ENCODE measurements at places on chromosomes 5 and 9.
A peak's percentile ranks its signal among the peaks of the same experiment; 100 is the strongest.

DNA sequence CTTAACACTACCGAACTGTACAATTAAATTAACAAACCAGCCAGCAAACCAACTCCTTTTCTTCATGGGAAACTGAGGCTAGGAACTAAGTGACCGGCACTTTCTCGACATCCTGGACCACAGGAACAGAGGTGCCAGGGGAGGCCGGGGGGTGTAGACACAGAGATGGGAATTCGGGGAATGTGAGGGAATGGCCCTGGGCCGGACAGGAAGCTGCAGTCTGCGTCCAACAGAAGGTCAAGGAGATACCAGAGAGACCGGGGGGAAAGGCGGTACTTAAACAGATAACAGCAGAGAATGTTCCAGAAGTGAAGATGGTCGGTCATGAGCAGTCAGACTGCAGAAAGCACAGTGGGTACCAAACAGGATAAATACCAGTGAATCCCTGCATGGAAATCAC is 40.3 kb downstream of the DBH start:
- DNase-seq = no peak

DNA sequence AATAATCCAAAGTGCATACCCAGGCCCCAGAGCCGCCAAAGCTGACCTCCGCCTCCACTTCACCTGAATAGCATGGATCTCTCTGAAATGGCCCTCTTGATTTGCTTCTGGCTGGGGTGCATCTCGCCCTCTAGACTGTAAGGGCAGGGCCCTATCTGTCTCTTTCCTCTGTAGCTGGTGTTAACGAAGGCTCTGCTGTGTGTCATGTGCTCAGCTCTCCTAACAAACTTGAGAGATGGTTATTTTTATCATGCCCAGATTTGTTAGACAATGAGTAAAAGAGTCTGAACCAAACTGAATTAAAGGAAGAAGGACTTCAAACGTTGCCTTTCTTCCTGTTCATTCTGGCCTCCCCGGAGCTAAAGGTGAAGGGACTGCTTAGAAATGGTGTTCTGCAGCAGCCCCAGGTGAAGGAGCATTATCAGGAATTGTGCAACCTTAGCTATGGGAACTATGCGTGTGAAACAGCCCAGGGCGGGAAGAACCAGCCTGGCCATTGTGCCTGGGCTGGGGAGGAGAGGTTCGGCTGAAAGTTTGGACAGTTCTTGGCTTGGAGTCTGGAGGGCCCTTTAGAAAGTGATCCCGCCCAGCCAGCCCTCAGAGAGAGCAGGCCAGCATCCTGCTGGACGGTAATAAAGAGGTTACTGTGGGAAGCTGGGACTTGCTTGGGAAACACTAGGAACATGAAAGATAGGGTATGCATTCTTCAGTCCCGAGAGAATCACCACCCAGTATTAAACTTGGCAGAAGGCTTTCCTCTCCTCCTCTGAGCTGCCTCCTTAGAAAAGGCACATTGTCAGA is 73.5 kb downstream of the WWC1 start:
- DNase-seq = no peak

- DNase-seq = no peak
These were observed 54.3 kb upstream of the ANKRD33B start for GRCh38 chr5:10509575-10509974.

DNA sequence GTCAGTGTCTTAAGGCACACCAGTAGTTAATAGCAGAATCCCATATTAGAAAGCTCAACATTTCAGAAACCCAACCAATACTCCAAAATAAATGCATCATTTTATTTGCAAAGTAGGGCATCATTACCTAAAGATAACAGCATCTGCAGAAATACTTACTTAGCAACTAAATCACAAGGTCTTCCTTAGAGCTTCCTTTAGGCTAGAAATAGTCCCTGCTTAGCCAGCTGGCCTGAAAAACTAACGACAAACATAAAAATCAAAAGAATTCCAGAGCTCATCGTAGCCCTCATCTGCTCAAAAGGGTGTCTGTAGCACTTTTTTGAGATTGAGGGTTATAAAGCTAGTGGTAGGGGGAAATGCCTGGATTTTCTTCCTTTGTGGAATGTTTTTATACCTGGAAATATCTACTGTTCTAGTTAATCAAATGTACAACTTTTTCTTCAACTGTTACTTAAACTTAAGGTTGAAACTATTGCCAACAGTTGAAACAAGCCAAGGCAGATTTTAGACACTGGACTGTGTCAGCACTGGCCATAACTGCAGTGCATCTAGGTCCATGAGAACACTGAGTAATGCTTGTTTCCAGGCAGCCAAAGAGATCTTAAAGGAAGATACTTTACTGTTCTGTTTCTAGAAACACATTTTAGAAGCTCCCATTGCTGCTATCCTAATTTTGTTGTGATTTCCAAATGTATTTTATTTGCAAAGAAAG is 129.4 kb upstream of the RASA1 start:
- DNase-seq = no peak

DNA sequence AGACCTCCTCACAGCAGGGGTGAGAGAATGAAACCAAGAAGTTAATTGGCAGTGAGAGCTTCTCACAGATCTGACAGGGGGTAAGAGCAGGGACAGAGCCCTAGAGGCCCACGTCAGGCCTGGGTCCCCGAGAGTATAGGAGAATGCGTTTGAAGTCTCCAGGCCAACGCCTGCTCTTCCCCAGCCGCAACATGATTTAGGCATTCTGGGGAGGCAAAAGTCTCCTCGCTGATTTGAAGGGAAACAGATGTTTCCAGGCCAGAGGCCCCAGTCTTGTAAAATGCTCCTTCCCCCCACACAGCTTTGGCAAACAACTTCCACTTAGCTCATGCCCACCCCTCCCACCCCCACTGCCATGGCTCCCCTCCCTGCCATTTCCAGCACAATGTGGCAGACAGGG is 239.2 kb upstream of the TRIM32 start:
- no peak for DNase-seq

- no peak for DNase-seq
These were observed 206.7 kb downstream of the FAM114A2 start for GRCh38 chr5:153831973-153832372.

DNA sequence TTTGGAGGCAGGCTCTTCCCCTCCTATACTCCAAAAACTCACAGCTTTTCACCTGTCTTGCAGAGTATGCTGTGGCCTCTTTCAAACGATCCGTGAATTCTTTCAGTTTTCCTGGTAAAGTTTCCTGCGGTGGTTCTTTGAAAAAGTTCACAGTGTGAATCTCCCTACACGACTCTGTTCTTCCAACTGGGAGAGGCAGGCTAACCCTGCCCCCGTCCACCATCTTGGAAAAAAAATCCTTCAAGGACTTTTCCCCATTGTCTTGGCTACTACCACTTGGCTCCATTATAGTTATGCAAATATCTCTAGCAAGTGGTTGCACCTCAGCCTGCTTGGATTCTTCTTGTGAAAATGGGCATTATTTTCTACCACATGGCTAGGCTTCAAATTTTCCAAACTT is 382.6 kb downstream of the AGTPBP1 start:
- no peak for DNase-seq

GRCh38 chr9:100170085-100170484 is 71.0 kb downstream of the INVS start:
- no peak for DNase-seq

DNA sequence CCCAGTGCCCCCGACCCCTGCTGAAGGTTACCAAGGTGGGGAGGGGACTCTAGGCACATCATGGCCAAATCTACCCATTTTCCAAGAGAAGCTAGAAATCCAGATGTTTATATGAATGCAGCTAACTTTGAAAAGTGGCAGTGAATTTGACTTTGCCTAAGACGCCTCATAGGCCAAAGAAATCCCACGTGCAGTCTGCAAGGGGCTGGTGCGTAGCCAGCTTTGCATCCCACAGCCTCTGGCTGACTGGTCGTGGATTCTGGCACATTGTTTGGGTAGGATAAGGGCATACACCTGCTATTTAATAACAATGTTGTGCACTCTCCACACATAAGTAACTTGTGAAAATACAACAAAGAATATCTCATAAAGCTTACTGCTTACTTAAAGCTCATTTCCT is 3.5 kb upstream of the GADD45G start:
- DNase-seq = no peak

- DNase-seq = no peak
These were observed 80.3 kb upstream of the PHYKPL start for GRCh38 chr5:178312880-178313282.

DNA sequence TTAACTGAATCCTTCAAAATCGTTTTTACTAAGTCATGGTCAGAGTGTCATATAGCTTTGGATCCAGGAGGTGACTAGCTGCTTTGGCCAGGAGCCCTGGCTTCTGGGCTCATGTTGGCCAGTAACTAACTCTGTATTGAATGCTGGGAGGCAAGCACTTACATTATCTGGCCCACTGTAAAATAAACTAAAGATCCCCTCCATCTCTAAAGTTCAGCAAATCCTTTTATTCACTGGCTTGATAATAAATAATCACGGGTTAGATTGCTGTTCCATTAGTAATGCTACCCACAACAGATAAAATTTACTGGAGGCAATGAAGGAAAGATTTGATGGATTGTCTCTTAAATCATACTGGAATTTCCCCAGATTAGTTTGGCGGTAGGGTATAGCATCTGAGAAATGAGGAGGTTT is 382.2 kb upstream of the TLE4 start:
- DNase-seq = no peak

- DNase-seq = no peak
These were observed 574.3 kb upstream of the ZNF462 start for GRCh38 chr9:106288689-106289088.

DNA sequence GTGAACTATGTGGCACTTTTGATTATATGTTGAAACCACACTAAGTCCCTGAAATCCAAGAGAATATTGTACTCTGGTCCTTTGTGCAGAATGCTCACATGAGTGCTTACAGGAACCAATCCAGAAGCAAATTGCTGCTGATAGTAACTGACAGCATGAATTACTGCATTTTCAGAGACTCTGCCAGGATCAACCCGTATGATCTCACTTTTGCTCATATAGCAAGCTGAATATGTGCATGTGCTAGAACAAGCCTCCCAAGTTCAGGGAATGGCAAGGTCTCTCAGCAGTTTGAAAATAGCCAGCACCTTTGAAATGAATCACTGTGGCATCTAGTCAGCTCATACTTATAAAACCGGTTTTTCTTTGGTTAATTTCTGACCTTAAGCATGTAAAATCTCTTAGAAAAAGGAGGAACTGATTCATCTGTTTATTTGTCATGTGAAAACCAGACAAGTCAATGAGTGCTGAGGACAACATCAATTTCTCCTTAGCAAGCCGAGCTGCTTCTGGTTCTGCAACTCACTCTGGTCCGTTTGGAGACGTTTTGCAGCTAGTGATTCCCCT is 215.7 kb upstream of the ELL2 start:
- DNase-seq = peak; percentile 2

GRCh38 chr5:159969966-159970365 is 39.0 kb upstream of the TTC1 start:
- DNase-seq = no peak

DNA sequence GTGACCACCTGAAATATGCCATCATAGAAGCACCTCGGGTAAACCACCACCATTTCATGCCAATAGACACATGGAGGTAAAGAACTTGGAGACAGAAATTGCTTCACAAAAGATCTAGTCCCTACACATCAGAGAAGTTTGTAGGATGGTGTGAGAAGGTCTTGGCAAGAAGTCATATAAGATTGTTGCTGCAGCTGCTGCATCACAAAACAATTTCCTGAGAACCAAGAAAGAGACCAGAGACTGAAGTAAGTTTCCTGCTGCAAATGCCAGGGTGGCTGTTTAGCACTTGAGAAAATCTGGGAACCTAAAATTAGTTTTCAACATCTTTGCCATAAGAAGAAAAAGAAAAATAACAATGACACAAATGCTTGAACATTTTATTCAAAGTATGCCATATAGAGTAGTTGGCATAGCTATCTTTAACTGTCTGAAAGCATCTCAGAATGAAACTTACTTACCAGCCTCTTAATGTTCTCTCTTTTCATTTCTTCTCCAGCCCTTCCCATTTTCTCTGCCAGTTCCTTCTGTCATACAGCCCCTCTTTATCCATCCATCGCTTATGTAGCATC is 114.3 kb downstream of the KCTD16 start:
- no peak for DNase-seq

DNA sequence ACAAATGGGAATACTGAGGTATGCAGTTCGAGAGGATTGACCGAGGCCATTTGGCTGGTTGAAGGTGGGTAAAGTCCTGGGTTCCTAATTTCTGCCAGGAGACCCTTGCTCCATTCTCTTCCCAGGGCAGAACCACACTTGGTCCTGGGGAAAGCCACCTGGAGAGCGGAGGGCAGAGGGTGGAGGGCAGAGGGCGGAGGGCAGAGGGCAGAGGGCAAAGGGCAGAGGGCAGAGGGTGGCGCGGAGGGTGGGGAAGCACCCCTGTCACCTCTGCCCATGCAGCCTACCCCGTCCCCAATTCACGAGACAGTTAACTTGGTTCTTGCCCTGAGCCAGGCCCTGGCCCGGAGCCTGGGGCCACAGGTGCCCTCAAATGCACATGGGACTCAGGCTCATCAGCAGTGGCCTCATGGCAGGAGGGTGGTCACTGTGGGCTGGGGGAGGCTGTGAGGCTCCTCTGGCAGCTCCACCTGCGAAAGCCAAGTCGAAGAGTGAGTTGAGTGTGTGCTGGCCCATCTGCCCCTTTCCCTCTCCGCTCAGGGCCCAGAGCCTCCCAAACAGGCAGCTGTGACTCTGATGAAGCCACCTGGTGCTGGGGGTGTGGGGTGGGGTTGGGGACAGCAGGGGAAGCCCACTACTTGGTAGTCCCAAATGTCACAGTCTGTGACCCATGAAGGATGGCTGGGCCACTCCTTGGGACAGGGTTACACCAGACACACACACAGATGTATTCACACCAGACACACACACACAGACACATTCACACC is 28.0 kb upstream of the FCN1 start:
- DNase-seq = no peak

DNA sequence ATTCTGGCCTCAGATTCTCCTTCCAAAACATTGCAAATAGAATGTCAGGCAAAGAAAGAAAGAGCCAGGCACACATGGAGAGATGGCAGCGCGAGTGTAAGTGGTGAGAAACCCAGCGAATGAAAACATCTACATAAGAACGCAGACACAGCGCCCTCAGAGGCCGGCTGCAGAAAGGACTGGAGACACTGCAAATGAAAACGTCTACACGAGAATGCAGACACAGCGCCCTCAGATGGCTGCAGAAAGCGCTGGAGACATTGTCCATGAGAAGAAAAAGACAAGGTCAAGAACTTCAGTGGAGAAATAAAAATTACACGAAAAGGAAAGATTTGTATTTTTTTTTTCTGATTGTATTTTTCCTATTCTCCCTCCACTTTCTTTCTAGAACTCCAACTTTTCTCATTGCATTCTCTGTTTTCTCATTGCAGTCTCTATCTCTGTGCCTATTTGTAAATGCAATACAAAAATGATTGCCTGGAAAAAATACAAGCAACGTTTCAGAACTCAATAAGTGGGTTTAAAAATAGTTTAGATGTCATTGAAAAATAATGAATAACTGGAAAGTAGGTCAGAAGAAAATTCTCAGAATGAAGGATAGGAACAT is 117.9 kb upstream of the LPCAT1 start:
- DNase-seq = peak; percentile 88
